Activated T-helper 1 cell treated with anti-CD3 and anti-CD28 coated beads, Interleukin-12 subunit alpha, Interleukin-12 subunit beta, Interleukin-2, Interleukin-4 antibody, amounts not matched to agents 30 ng/mL and 10 ng/mL and 1 ng/mL, durations not matched to agents 14 hours and 24 hours and 36 hours (primary cell): ENCODE measurements at places on chromosomes 4 and X. TPM values are rescaled to one million over a fixed set of nuclear protein-coding genes. Genes with fewer than 3 reads are reported as not detected.

DNA sequence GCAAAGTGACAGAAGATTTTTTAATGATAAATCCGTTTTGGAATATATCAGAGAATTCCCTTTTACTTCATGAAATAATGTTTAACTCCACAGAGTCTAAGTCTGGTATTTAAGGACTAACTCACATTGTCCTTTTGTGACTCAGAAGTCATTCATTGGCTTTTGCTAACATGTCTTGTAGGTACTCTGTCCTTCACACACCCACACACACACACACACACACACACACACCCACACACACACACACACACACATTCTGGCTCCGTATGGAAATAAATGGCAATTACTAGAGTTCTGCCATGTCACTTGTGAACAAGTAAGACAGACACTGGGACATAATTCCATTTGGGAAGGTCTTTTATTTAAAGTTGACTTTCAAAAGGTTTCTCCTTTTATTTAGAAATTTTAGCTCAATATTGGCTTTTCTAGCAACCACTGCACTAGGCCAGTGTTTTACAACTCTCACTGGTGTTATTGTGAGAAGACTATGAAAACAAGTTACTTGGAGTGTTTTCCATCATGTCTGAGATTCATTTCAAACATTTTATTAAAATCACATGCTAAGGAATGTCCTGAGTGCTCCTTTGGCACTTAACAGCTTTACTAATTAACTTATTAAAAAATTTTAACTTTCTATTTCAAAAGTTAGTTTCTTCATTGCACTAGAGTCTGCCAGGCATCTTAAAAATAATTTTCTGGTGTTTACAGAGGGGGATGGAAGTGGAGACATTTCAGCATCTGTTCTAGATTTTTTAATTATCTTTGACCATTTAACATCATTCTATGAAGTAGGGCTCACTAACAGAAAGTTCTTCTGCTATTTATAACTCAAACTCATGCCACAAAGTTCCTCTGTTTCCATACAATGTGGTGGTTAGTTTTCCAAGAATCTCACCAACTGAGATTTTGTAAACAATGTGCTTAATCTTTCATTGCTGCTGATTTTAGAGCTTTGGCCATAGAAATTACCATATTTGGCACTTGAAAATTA is 240.3 kb upstream of the GPC4 start:
- no peak for DNase-seq

FAM114A1 gene
- total RNA-seq = 0.22 and 0.49 TPM in 2 replicates

DNA sequence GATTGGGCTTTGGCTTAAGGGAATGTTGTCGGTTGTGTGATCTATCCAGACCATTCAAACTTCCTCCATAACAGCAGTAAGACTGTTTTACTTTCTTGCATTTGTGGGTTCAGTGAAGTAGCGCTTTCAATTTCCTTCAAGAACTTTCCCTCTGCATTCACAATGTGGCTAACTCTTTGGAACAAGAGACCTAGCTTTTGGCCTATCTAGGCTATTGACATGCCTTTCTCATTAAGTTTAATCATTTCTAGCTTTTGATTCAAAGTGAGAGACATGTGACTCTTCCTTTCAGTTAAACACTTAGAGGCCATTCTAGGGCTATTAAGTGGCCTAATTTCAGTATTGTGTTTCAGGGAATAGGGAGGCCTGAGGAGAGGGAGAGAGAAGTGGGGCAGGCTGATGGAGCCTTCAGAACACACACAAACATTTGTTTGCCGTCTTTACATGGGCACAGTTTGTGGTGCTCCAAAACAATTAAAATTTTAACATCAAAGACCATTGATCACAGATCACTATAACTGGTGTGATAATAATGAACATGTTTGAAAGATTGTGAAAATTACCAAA is 34.1 kb downstream of the ADH5 start:
- no peak for DNase-seq

GRCh38 chr4:146638786-146639505 is at the start of gene POU4F2:
TSS of gene POU4F2 (plus strand) at chr4:146638893. CDS start at chr4:146639141, 248 bp downstream.
- DNase-seq = no peak

DNA sequence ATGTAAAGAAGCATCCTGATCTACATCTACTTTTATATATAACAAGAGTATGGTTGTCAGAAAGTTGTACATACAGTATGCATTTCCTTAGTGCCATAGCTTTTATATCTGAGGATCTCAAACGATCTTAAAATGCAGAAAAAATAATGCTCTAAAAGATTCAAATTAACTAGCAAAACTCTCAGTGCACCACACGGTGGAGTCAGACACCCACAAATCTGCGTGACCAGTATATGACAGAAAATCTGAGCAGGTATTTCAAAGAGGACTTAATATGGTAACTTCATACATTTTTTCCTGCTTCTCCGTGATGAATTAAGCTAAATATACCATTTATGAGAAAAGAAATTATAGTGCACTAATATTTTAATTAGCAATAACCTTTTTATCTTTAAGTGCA is 803.0 kb downstream of the DMD start:
- DNase-seq = peak; percentile 0

H2BW2 gene
- total RNA-seq = not detected in 2 replicates
